Glutamatergic neuron (in vitro differentiated cells): ENCODE measurements at places on chromosomes 3 and 15. TPM values are rescaled to one million over a fixed set of nuclear protein-coding genes. Genes with fewer than 3 reads are reported as not detected.

The SERPINI2 gene
- not detected for total RNA-seq

The OXTR gene
- 4.0 TPM for total RNA-seq

The KCNH8 gene
- 30.9 TPM for total RNA-seq

The FETUB gene
- total RNA-seq: not detected

The PP2D1 gene
- not detected for total RNA-seq
